ENCODE measurements at places on chromosomes 11 and 22.

- no peak for DNase-seq
These were observed 283.1 kb upstream of the CCDC90B start for GRCh38 chr11:83569134-83569805.

- DNase-seq: no peak
These were observed 1.2 kb upstream of the MYO7A start for GRCh38 chr11:77126861-77127234.

GRCh38 chr11:117011541-117011898, 86.7 kb downstream of the SIK3 start:
- no peak for DNase-seq

DNA sequence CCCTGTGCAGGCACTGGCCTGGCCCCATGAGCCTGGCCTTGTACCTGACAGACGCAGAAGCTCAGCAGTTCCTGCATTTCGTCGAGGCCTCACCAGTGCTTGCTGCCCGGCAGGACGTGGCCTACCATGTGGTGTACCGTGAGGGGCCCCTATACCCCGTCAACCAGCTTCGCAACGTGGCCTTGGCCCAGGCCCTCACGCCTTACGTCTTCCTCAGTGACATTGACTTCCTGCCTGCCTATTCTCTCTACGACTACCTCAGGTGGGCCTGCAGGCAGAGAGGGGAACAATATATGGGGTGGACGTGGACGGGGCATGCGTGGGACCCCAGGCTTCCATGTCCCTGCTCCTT, 4.9 kb downstream of the LARGE2 start:
- DNase-seq: no peak

- no peak for DNase-seq
These were observed 31.7 kb downstream of the NEAT1 start for GRCh38 chr11:65454311-65454695.

DNA sequence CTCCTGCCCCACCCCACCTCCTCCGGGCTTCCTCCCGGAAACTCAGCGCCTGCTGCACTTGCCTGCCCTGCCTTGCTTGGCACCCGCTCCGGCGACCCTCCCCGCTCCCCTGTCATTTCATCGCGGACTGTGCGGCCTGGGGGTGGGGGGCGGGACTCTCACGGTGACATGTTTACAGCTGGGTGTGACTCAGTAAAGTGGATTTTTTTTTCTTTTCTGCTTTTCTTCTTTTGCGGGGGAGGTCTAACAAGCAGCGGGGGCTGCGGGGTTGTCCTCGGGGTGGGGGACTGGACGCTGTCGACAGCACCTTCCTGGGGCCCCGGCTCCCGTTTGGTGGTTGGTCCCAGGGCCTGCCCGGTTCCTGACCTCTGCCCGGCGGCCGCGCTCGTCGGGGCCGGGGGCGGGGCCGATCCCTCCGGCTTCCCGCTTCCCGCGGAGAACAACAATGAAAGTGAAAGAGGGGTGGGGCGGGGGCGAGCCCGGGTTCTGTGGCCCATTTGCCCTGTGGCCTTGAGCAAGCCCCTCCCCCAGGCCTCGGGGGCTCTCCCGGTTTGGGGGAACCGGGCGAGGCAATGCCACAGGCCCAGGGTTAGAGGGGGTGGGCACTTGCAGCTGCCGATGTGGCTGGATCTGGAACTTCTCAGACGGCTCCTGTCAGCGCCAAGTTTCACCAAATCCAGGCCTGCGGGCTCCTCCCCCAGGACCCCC, 975 bp upstream of the MDK start:
- no peak for DNase-seq

GRCh38 chr22:26619510-26619909, 1.7 kb upstream of the CRYBB1 start:
- DNase-seq: no peak

GRCh38 chr22:43465291-43466015, 53.6 kb downstream of the MPPED1 start:
- no peak for DNase-seq

DNA sequence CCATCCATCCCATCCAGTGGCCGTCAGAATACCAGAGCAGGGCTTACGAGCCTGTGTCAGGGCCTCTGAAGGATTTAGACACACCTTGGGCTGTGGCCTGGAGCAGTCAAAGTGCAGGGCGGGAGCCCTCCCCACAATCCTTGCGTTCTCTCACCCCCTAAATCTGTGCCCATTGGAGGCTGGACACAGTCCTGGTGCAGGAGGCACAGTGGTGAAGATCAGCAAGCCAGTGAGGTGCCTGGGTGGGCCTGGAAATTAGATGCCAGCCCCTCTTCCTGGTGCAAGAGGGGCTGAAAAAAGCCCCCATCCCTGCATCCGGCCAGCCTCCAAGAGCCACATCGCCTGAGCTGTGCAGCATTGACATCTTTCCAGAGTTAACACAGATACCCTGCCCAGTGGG, 1045.8 kb downstream of the TBC1D22A start:
- no peak for DNase-seq

DNA sequence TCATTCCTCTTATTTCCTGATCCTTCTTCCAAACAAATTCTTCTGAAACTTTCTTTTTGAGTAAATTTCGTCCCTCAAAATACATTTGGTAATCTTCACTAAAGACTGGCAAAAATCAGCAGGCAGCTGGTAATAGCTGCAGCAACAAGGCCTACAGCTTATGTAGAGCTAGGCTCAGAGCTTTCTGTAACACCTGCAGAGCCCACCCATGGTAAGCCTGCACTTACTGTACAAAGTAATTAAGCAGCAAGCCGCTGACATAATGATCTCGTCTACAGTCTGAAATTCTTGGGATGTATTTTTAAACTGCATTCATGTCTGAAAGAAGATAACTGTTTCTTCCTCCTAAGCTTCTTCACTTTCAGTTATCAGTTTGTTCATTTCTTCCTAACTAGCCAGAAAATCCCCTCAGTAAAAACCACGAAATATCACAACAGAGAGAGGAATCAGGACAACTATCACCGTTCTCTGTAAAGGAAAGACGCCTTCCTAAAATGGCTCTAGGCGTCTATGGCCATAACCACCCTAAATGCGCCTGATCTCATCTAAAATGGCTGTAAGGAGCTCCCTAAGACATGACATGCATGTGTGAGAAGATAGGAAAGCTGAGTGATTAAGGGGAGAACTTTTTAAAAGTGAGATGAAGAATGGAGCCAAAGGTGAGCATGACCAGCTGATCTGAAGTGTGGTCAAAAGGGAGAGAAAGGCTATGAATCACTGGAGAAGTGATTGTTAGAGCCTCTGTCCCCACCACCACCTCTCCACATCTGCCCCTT, 56.2 kb downstream of the DENND5A start:
- DNase-seq: no peak

- no peak for DNase-seq
These were observed 924.6 kb upstream of the FAT3 start for GRCh38 chr11:91299980-91300379.

GRCh38 chr22:42977569-42977968, 37.4 kb downstream of the PACSIN2 start:
- no peak for DNase-seq

DNA sequence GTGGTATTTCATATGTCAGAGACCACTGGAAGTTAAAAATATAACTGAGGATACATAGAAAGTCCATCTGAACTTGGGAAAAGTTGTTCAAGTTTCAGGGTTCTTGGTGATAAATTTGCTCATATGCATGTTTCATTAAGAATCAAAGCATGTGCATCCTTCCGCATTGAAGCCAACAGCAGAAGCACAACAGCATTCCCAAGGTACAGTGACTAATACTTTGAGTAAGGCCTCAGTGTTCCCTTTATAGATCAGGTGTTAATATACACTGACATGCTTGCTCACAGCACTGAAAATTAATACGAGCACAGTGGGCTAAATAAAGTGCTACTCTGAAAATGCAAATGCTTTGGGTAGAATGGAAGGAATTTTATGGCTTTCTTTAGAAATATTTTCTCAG, 691.1 kb downstream of the METTL15 start:
- DNase-seq: no peak

DNA sequence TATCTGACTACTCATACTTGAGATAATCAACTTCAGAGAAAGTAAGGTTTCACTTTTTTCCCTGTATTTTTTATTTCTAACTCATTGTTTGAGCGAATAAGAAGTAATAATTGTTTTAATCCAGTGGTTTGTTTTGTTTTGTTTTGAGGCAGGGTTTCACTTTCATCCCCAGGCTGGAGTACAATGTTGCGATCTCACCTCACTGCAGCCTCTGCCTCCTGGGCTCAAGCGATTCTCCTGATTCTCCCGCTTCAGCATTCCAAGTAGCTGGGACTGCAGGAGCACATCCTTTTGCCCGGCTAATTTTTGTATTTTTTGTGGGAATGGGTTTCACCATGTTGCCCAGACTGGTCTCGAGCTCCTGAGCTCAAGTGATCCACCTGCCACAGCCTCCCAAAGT, 8.6 kb downstream of the GTF2H1 start:
- no peak for DNase-seq

GRCh38 chr11:6238902-6239301, at the start of gene CNGA4:
CNGA4 (plus strand) TSS chr11:6239089; CDS start chr11:6239207, 118 bp downstream.
- no peak for DNase-seq

GRCh38 chr11:44998051-44998450, 47.4 kb upstream of the TP53I11 start:
- DNase-seq: no peak

- DNase-seq: peak; percentile 68
These were observed 24.8 kb downstream of the APOL1 start for GRCh38 chr22:36277482-36278291.

DNA sequence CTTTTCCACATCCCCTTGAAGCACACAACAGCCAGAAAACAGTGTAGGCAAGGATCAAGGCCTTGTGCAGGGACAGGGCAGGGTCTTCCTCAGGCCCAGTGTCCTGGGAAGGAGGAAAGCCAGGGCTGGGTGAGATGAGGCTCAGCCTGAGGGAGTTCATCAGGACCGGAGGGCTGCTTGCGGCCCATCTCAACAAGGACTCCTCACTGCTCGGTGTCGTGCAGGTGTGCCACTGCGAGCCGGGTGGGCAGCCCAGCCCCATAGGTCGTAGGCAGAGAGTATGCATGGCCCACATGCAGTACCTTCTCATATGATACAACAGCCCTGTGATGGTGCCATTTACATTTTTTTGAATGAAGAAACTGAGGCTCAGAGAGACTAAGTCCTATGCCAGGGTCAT, 12.9 kb downstream of the SHISA8 start:
- DNase-seq: no peak

DNA sequence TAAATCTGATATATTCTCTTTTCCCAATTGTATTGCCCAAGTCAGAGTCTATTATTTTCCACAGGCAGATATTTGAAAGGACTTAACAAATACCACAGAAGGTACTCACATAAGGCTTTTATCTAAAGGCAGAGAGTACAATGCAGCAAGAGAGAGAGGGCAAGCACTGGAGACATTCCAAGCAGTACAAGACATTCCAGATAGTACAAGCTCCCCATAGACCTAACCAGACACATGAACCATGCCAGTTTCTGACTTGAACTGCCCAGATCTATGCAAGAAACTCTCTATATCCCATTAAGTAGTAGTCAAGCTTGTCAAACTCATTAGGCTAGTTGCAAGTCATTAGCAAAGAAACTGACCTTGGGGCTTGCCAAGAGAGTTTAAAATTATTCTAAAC, 11.2 kb upstream of the MS4A6E start:
- no peak for DNase-seq

GRCh38 chr11:128733440-128734102, 39.7 kb downstream of the FLI1 start:
- DNase-seq: no peak

Measured in GM19239 (cell line).